ENCODE measurements at places on chromosomes 7 and 10.
A peak's percentile ranks its signal among the peaks of the same experiment; 100 is the strongest.

DNA sequence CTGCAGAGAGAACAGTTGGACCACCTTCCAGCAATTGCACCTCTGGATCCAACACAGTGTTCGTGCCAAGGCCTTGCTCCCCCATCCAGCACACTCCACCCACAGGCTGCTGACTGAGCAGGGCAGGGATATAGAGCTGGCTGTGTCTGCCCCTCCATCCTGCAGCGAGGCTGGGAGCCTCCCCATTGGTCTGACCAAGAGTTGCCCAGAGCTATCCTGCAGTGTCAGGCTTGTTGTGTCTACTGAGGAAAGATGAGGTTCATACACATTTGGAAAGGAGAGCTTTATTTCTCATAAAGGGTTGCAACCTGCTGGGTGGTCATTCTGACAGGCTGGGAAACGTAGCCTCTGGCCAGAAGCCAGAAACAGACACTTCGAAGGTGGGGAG, 27.1 kb downstream of the PRF1 start:
- DNase-seq: no peak

GRCh38 chr10:124003871-124004662, 89.3 kb downstream of the CHST15 start:
- DNase-seq: no peak

- no peak for DNase-seq
Measured at GRCh38 chr10:45197816-45198485, 117.5 kb downstream of the OR13A1 start.

- no peak for DNase-seq
Measured at GRCh38 chr7:38773430-38773829, 135.6 kb downstream of the VPS41 start.

DNA sequence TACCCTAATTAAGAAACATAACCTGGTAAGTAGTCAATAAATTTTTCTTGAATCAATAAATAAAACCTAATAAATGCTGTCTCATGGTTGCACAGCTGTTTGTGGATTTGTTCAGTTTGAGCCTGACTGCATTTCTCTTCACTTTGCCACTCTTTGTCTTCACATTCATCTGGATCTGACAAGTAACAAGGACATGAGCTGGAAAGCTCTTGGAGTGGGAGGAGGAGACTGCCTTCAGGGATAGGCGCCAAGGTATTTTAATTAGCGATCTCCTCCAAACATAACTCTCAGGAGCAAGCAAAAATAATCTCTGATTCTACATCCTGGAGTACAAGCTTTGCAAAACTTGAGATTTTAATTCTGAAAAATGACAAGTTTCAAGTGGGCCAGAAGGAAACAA, 251.0 kb downstream of the BMPER start:
- DNase-seq: no peak

DNA sequence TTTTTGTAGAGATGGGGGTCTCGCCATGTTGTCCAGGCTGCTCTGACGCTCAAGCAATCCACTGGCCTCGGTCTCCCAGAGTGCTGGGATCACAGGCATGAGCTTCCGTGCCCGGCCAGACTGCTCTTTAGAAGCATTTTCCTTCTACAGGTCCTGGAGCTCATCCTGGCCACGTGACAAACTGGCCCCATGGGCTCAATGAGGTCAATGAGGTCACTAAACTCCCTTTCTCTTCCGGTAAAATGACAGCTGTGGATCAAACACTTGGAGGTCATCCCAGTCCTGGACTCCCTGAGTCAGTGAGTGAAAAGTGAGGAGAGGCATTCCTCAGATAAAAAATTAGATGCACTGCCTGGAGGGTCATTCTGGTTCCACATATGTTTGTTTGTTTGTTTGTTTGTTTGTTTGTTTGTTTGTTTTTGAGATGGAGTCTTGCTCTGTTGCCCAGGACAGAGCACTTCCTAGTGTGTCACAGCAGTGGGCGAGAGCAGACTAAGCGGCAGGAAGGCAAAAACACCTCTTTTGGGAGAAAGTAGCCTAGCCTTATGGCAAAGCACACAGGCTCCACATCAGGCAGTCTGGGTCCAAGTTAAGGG, 134.9 kb downstream of the TNS3 start:
- peak; percentile 42 for DNase-seq

- no peak for DNase-seq
Measured at GRCh38 chr10:3605882-3606281, 179.1 kb downstream of the KLF6 start.

- no peak for DNase-seq
Measured at GRCh38 chr10:62186999-62187675, 81.5 kb downstream of the RTKN2 start.

DNA sequence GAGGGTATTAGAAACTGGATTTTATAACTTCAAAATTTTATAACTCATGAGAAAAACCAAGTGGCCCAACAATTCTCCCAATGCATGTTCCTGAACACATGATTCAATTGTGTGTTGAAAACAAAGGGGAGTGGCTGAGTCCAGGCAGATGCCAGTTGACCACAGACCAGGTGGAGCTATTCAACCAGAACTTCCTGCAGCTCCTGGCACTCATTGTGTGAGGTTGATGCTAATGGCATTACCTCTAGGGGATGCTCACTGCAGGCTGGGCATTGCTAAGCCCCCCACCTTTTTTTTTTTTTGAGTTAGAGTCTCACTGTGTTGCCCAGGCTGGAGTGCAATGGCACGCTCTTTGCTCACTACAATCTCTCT, 20.3 kb downstream of the MYOF start:
- no peak for DNase-seq

DNA sequence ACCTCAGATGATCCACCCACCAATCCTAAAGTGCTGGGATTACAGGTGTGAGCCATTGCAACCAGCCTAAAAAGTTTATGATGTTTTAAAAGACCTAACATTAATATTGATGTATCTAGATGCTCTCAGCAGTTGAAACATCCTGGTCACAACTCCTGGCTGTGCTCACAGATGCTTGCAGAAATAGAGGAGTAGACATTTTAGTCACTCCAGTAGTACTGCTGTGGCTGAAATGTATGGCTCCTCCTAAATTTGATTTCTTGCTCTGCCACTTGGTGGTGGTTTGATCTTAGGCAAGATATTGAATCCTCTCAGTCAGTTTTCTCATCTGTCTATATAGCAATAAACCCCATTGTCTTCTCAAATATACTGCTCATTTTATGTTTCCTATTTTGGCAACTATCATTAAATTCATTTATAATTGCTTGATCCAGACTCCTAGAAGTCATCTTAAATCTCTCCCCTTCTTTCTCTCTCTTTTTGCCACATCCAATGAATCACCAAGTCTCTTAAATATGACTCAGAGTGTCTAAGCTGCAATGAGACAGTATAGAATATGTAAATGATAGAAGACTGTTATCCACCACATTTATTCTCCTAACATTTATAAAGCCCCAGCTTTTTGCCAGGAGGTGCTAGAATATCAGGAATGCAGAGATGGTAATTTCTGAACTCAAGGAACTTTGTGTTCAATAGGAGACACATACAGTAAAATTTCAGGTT, 78.1 kb upstream of the NRBF2 start:
- DNase-seq: no peak

GRCh38 chr7:101848208-101848951, 31.0 kb downstream of the CUX1 start:
- DNase-seq: no peak

GRCh38 chr7:335358-336148, 45.6 kb downstream of the FOXL3 start:
- no peak for DNase-seq

DNA sequence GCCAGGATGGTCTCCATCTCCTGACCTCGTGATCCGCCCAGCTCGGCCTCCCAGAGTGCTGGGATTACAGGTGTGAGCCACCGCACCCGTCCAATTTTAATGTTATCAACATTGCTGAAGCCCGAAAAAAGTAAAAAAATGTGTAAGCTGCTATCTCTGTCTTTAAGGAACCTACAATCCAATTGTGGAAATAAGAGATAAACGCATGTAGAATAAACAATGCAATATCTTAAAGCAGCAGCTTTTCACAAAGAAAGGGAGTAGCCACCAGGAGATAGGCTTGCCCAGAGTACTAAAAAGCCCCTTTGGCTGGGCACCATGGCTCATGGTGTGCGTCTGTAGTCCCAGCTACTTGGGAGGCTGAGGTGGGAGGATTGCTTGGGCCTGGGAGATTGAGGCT, 282.9 kb upstream of the LYZL1 start:
- DNase-seq: no peak

Measured in HuH-7.5 (cell line).